ENCODE measurements at places on chromosomes 11 and 22.

GRCh38 chr11:134532131-134532920 lies 120.3 kb upstream of the B3GAT1 start:
- no peak for DNase-seq

DNA sequence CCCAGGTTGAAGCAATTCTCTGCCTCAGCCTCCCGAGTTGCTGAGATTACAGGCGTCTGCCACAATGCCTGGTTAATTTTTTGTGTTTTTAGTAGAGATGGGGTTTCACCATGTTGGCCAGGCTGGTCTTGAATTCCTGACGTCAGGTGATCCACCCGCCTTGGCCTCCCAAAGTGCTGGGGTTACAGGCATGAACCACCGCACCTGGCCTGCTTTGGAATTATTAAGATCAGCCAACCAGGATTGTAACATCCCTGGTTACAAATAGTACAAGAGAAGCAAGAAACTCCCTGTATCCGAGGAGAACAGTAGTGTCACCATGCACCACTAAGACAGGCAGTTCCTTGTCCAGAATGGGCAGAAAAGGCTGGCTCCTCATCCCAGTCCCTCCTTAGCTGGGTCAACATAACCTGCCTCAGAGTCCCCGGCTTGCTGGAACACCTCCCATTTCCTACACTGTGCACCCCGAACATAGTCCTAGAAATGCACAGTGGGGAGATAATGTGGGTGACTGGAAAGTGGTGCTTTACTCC lies 77.2 kb upstream of the INCENP start:
- DNase-seq: no peak

GRCh38 chr11:12275818-12276217 lies 101.6 kb upstream of the PARVA start:
- DNase-seq: no peak

- no peak for DNase-seq
Measured at GRCh38 chr11:76808171-76808570, 25.0 kb downstream of the TSKU start.

- DNase-seq: no peak
Measured at GRCh38 chr11:127677660-127678425, 677.3 kb upstream of the KIRREL3 start.

- DNase-seq: no peak
Measured at GRCh38 chr22:30198152-30198825, 48.3 kb downstream of the LIF start.

DNA sequence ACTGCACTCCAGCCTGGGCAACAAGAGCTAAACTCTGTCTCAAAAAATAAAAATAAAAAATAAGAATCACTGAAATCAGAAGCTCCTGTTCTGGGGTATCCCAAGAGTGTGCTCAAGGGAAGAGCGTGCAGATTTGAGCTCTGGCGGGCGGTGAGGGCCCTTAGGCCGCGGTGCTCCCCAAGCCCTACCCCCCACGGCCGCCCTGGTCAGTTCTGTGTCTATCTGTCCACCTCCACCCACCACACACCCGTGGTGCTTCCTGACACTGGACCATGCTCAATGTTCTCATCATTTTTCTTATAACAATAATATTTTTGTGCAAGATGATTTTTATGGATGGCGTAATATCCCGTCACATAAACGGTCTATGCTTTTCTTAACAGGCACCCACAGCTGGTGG lies 71.1 kb downstream of the RTL6 start:
- no peak for DNase-seq

DNA sequence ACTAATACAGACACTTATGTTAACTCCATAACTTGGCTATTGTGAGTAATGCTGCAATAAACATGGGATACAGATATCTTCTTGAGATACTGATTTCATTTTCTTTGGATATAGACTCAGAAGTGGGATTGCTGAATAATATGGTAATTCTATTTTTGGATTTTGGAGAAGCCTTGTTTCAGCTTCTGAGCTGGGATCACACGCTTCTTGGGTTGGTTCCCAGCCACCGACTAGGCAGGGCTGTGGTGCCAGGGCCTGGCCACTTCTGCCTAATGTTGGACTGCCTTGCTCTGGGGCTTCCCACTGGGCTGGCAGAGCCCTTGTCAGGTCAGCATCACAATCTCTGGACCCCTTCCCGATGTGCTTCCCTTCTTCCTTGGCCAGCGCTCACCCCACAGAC lies 14.0 kb upstream of the MCHR1 start:
- DNase-seq: no peak

- DNase-seq: no peak
Measured at GRCh38 chr22:17980638-17981051, 43.7 kb downstream of the MICAL3 start.

DNA sequence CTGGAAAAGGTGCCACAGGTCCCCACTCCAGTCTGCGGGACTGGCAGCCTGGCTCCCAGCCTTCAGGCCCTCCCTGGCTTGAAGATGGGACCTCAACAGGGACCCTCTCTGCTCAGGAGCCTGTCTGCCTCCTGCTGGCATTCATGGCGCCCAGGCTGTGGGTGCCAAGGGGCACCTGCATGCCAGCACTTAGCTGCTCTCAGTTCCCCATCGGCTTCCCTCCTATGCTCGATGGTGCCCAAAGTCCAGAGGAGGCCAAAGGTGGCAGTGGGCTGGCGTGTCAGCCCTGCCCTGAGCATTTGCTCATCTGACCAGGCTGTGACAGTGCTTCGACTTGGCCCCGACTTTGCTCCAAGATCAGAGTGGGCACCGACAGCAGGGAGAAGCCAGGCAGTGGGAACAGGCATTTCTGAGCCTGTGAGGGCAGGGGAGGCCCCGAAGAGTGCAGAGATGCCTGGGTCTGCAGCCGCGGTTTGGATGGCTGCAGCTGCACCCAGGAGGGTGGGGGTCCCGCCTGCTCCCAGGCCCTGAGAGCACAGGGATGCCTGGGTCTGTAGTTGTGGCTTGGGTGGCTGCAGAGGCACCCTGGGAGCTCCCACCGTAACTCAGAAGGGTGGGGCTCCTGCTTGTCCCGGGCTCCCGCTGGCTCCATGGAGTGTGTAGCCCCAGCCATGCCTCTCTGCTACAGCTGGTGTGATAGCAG lies 463.6 kb downstream of the TBC1D22A start:
- DNase-seq: no peak

DNA sequence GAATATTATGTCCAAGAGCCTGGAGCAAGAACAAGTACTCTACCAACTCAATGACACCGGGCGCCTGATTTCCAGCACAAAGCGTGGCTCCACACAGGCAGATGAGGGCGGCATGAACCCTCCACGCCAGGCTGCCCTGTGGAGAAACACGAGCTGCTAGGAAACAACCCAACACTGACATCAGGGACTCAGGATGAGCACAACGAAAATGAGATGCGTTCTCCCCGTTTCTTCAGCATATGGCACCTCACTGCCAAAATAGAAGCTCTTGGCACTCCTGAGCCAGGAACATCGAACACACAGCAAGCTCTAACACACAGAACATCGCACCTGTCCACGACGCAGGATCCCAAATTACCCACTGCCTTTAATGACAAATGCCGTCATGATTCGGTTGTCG lies 68.3 kb downstream of the NCAPD3 start:
- no peak for DNase-seq
